ENCODE measurements at places on chromosomes 6 and 20. TPM values are rescaled to one million over a fixed set of nuclear protein-coding genes. Genes with fewer than 3 reads are reported as not detected.

- DNase-seq, result no peak
These were observed 216.8 kb downstream of the GJA1 start for GRCh38 chr6:121652223-121652622.

DNA sequence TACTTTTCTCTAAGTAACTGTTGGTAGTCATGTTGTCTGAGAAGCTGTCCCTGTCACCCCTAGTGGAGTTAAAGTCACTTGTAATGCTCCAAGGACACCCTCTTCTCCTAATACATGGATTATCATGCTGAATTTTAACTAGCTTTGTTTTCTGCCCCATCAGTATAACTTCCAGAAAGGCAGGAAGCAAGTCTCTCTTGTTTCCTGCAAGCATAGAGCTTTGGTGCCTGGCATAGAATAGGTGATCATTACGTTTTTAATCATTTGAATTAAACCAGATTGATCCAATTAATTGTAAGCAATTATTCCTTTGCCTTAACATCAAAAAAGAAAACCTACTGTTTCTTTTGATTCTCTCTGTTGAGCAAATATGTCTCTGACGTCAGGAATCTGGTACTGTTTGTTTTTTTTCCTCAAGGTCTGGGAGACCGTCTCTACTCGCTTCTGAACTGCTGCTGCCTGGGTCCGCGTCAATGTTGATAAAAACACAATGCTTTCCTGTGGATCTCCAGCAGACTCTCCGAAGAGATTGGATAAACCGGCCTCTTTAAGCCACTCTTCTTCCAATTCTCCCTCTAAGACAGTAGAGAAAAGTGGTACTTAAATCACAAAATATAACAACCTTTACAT, 71.8 kb downstream of the ARHGAP18 start:
- DNase-seq, result no peak

CHD6 gene
- 47.3 TPM for total RNA-seq

DNA sequence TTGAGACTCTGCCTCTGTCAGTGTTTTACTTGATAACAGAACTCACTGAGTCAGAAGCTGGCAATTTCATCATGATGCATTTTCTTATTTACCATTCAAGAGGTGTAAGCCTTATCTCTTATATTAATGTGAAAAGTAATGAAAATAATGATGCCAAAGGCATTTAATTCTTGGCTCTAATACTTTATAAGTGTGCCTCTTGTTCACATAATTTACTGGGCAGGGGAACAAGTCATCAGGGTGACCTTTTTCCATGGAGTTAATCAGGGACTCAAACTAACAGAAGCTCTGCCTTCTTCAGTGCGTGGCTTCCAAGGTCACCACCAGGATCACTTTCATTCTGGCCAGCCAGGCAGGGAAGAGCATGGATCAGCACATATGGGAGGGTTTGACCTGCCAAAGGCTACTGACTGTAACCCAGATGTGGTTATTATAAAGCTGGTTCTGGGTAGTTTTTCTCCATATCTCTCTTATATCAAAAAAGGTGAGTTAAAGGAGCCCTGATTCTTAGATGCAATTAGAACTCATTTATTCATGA, 5.2 kb upstream of the PLCB1 start:
- no peak for DNase-seq

CPNE5 gene
- 2.8 TPM for total RNA-seq

TNXB gene
- total RNA-seq, result 187 TPM

GRCh38 chr20:24736131-24736843, 212.8 kb upstream of the CST7 start:
- DNase-seq, result no peak

DNA sequence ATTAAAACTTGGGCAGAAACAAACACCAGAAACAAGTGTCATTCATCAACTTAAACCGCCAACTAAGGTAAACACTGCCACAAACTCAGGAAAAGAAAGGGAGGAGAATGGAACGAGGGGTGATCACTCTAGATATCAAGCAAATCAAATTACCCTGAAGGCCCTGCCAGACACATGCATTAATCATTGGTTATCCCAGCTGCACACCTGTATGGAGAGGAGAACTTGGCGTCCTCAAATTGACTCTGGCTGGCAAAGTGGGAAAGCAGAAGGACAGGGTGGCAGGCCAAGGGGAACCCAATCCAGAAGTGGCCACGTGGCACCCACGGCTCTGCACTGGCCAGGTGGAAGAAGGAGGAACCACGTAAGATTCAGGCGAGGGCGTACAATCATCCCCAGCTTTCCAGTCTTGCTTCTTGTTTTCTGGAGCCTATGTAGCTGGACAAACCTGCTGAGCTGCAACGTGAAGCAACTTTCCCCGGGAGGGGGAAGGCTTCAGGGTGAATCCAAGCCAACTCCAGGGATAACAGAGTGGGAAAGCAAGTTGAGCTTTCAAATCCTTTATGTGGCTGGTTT, 156.2 kb upstream of the JARID2 start:
- no peak for DNase-seq

Data from mesenteric fat pad (tissue), 1 donor.